ENCODE measurements at places on chromosomes 1 and 21.

DNA sequence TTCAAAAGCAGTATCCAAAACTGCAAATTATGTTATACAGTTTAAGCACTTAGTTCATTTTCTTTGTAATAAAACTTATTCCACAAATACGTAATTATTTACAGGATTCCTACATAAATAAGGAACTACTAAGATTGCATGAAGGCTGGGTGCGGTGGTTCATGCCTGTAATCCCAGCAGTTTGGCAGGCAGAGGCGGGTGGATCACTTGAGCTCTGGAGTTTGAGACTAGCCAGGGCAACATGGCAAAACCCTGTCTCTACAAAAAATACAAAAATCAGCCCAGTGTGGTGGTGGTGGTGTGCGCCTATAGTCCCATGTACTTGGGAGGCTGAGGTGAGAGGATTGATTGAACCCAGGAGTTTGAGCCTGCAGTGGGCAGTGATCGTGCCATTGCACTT, 69.3 kb downstream of the POU2F1 start:
- no peak for DNase-seq

DNA sequence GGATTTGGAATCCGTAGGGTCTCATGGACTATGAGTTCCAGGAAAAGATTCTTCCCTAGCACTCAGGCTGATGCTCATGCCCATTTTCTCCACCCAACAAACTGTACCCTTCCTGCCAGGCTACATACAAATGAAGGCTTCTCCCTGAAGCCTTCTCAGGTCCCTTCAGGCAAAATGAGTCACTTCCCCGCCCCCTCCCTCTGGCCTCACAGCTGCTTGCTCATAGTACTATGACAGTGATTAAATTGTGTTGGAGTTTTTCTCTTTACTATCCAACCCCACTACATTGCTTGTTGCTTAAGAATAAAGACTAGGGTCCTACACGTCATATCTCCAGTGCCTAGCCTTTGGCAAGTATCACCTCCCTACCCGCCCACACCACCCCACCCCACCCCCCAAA, 207.6 kb upstream of the NFIA start:
- DNase-seq, result peak; percentile 57

DNA sequence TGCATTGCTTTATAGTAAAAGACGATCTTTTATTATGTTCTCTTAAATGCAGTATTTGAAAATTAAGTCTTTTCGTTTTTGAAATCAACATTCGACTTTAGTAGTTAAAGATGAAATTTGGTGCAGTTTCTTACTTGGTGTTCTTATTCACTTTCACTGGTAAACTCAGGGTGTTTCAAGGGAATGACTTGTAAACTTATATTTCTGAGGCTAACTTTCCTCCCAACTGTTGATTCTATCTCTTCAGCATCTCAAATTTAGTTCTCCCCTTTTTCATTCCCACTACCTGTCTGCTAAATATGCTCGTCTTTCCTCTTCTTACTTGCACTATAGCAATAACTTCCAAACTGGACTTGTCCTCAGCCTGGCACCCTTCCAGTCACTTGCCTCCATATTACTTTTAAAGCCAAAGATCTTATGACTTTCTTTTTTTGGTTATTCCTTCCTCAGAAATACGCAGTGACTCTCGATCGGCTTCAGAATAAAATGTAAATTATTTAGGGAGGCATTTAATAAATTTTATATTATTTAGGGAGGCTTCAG, 988 bp downstream of the SLC35A3 start:
- no peak for DNase-seq

DNA sequence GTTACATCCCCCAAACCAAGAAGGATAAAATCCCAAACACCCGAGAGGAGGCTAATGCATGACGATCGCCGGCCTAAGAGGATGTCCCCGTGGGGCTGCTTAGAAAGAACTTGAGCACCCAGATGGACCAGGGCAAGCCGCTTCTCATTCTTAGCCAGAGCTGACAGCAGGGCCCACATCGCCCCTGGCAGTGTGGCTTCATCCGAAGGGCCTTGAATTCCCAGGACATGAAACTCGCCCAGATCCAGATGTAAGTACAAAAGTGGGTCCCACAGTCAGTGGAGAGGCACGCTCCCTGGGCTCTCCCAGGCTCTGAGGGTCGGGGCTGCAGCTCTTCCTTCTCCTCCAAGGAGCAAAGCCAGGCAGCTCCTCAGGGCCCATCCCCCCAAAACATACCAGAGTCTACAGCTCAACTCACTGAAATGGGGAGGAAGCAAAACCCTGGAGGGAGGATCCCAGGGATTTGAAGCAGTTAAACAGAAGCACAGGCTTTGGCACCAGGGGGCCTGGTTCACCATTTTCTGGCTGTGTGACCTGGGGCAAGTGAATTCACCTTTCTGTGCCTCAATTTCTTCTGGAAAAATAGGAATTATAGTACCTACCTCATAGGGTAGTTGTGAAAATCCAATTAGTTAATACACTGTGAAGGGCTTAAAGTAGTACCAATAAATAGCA, 85.6 kb downstream of the MAN1C1 start:
- DNase-seq, result peak; percentile 81

DNA sequence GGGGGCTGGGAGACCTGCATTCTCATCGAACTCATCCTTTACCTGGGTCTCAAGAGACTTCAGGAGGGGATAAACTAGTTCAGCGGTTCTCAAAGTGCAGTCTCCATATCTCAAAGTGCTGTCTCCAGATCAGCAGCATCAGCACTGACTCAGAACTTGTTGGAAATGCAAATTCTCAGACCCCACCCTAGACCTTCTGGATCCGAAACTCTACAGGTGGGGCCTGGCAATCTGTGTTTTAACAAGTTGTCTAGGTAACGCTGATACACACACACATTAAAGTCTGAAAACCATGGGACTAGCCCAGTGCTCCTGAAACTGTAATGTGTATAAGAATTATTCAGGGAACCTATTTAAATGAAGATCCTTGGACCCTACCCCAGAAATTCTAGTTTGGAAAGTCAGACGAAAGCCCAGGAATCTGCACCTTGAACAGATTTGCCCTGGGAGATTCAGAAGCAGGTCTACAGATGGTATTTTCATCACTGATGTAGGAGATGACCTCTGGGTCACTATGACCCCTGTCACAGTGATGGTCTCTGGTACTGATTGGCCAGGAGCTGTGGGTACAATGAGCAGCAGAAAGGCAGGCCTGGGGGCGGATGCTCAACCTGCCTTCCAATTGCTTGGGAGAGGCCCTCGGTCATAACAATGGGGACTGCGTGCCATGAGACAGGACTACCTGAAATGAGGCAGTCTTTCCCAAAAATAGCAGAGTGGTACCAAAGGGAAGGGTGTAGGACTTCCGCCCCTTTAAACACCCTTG, 127.2 kb downstream of the FAM78B start:
- DNase-seq, result no peak

- no peak for DNase-seq
These were observed 40.5 kb downstream of the PATJ start for GRCh38 chr1:61782771-61783170.

DNA sequence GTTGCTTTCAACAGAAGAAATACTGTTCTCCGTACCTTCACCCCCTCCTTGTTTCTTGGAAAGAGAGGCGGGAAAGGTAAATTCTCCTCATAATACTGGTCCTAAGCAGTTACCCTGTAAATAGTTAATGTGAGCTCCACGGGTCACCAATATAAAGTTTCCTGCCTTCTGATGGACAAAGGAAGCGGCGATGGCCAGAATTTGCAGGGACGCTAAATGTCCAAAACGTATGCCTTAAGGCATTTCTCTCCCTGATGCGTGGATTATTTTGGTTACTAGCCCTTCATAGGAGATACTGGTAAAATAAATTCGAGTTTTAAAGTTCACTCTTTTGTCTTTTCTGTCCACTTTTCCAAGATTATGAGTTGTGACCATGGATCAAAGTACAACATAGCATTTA, 898 bp upstream of the PTGS2 start:
- no peak for DNase-seq

- peak; percentile 44 for DNase-seq
These were observed 29.2 kb upstream of the CNTN2 start for GRCh38 chr1:205013683-205014367.

GRCh38 chr1:11373895-11374747, 101.1 kb downstream of the UBIAD1 start:
- no peak for DNase-seq

- DNase-seq, result peak; percentile 78
These were observed 174.0 kb downstream of the CRB1 start for GRCh38 chr1:197441999-197442414.

DNA sequence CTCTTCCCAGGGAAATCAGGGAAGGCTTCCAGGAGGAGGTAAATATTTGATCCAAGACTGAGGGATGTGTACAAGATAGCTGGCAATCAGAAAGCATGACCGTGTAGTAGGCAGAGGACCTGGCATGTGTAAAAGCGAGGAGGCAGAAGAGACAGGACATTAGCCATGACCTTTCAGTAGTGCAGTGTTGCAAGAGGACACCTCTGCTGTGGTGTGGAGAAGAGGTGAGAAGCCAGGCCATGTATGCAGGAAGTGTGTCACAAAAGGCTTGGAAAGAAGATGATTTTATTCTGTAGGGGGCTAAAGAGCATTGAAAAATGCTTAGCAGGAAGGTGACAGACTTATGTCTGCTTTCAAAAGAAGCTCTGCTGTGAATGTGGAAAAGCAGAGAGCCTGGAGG, 381.0 kb downstream of the ZP4 start:
- DNase-seq, result no peak

DNA sequence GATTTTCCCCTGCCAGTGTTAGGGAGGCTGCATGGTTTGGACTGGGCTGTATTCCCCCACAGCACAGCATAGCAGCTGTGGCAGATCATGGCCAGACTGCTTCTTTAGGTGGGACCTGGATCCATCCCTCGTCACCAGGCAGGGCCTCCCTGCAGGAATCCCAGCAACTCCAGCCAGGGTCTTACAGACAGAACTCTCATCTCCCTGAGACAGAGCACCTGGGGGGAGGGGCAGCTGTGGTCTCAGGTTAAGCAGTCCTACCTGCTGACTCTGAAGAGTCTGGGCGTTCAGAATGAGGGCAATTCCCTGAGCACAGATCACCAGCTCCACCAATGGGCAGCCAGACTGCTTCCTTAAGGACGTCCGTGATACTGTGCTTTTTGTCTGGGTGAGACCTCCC, 47.9 kb upstream of the C1orf115 start:
- no peak for DNase-seq
